ENCODE measurements at places on chromosomes 13 and 19.

GRCh38 chr13:54750521-54750920 lies 1721.9 kb downstream of the OLFM4 start:
- no peak for DNase-seq

DNA sequence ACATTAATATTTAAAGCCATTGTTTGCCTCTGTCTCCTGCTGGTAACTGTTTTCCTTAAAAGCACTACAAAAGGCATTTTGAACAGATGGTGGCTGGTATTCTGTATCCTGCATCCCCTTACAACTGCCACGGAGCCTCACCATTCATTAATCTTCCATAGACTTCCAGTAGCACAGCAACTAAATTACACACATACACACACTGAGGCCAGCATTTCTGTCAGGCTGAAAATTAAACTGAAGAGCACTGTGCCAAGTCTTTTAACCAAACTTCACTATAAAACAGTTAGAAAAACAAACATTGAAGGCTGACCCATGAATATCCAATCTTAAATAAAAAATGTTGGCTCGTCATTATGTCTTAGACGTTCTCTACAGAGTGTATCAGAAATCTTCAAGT lies 697.8 kb downstream of the DACH1 start:
- DNase-seq = peak; percentile 4

- DNase-seq = peak; percentile 11
Observed at GRCh38 chr13:113209759-113210421, 477 bp downstream of the CUL4A start.

GRCh38 chr19:32637480-32637879 lies 37.5 kb downstream of the ANKRD27 start:
- no peak for DNase-seq

DNA sequence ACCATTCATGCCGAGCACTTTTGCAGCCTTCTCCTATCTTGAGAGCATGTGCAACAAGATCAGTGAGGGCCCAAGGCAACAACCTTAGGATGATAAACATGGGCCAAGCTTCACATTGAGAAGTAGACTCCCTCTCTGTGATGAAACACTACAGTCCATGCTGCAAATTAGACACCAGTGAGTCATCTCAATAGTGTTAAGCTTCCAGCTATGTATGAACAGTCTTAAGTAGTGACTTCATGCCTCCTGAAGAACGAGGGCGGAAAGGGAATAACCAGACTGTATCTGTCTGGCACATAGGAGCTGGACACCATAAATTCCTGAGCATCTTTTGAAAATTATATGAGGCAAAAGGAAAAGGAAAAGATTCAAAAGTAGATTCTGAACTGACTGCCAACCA lies 309.9 kb upstream of the SLITRK1 start:
- no peak for DNase-seq

DNA sequence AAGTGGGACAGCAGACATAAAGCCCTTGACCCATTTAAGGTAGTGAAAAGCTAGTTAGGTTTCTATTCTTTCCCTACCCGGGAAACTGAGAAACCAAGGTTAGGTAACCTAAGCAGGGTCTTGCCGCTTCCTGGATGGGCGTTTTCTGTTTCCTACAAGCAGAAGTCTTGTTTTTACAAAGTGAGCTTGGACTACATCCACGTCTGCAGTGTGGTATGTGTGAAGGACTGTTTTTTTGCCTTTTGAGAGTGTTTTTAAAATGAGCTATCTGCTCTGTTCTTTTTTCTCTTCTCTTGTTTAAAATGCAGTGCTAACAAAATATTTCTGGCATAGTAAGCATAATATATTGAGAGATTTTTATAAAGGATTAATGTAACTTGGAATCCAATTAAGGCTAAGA lies 49.4 kb downstream of the GPR12 start:
- DNase-seq = no peak

DNA sequence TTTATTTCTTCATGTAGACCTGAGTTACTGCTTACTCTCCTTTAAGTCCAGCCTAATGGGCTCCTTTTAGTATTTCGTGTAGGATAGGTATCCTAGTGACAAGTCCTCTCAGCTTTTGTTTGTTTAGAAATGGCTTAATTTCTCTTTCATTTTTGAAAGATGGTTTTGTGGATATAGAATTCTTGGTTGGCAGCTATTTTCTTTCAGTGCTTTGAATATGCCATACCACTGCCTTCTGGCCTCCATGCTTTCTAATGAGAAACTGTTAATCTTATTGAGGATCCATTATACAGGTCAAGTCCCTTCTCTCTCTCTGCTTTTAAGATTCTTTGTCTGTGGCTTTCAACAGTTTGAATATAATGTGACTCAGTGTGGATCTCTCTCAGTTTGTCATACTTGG lies 46.8 kb upstream of the SACS start:
- no peak for DNase-seq

Data from NCI-H1092 (cell line).